DMS53 (cell line): ENCODE measurements at places on chromosomes 5 and 9.
A peak's percentile ranks its signal among the peaks of the same experiment; 100 is the strongest.

- DNase-seq: no peak
These were observed 37.5 kb upstream of the GFPT2 start for GRCh38 chr5:180390441-180391190.

DNA sequence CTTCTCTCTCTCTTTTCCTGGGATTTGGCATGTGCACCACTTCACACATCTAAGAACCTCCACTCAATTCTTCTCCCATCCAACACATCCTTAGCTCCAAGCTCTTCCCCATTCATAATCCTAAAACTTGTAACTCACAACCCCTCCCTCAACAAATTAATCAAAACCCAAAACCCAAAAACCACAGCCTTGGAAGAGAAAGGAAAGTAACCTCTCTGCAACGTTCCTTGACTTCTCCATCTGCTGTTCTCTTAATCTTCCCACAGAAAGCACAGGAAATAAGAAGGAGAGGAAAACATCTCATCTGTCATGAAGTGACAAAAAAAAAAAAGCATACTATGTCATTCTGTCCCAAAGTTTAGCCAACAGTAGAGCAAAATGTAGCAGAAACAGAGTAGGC lies 66.2 kb downstream of the DRD1 start:
- peak; percentile 49 for DNase-seq

DNA sequence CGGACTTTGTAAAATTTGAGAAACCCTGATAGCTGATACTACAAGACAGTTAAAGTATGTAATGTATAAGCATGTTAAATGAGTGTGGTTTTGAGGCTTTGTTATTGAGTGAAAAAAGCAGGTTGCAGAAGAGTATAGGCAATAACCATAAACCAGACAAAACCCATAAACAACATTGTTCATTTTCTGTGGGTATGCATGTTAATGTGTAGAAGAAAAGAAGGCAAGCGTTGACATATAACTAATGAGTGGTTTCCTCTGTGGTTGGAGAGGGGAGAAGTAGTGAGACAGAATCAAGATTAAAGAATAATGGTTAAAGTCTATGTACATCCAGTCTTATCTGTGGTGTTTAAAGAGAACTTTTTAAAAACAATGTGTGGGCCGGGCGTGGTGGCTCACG lies 26.2 kb downstream of the RAD23B start:
- DNase-seq: no peak

DNA sequence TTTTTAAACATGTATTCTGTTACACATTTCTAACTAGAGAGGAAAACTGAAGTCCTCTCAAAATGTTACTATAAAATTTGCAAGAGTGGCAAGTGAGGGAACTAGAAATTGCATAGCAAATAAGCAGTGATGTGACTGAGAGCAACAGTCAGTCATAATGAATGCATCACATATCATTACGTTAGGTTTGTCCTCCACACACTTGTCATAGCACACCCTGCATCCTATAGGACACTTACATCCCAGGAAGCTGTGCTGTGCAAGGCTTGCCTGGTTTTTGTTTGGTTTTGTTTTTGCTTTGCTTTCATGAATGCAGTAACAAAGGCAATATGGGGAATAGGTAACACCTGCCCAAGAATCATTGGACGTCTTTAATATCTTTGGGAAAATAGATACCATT lies 10.8 kb downstream of the NFIB start:
- DNase-seq: no peak

DNA sequence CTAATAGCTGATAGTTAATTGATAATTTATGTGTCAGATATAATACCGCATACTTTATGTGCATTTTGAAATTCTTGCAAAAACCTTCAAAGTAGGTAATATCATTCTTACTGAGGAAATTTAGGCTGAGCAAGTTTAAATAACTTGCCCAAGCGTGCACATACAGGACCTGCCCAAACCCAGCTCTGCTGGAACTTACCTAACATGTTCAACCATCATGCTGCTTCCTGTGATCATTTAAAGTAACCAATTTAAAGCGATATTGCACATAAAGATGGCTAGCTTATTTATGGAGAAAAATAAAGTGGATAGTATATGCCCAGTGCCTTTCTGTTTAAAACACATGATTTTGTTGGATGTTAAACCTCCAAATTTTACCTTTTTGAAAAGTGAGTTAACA lies 4.3 kb downstream of the FAM174A start:
- no peak for DNase-seq

DNA sequence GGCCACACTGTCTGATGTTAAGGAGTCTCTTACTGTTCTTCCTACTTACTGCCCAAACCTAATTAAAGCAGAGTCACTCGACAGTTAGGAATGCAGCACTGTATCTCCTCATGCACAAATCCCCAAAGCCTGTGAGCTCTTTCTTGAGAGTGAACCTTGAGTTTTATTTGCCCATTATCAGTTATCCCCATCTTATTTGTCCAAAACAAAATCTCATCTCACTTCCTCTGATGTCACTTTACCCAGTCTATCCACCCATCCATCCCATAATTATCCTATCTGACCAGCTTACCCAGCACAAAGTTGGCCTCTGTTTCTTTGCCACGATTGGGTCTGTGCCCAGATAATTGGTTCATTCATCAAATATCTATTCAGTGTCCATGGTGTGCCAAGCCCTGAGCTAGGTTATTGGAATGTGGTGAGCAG lies 250.8 kb downstream of the SLIT3 start:
- no peak for DNase-seq

GRCh38 chr9:85897848-85898247 lies 43.1 kb upstream of the NAA35 start:
- no peak for DNase-seq

GRCh38 chr5:164244-164643 lies 27.1 kb upstream of the LRRC14B start:
- DNase-seq: no peak

DNA sequence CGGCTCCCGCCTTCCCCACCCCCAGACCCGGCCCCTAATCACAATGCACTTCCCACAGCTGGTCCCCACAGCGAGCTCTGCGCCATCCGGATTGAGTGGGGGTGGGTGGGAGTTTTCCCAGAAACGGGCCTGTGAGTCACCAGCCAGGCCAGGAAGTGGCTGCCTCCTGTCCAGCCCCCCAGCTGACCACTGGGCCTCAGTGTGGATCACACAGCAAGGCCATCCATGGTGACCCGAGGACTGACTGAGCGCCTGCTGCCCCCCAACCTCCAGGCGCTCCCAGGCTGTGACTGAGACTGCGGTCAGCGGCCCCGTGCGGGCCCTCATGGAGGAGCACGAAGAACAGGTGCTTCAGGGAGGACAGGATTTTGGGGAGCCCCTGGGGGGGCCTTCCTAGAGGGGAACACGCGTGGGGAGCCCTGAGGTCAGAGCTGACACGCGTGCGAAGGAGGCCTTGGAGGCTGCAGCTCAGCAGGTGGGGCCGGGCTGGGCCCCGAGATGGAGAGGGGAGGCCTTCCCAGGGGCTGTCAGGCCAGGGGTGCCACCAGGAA lies 48.3 kb upstream of the EGFL7 start:
- no peak for DNase-seq

DNA sequence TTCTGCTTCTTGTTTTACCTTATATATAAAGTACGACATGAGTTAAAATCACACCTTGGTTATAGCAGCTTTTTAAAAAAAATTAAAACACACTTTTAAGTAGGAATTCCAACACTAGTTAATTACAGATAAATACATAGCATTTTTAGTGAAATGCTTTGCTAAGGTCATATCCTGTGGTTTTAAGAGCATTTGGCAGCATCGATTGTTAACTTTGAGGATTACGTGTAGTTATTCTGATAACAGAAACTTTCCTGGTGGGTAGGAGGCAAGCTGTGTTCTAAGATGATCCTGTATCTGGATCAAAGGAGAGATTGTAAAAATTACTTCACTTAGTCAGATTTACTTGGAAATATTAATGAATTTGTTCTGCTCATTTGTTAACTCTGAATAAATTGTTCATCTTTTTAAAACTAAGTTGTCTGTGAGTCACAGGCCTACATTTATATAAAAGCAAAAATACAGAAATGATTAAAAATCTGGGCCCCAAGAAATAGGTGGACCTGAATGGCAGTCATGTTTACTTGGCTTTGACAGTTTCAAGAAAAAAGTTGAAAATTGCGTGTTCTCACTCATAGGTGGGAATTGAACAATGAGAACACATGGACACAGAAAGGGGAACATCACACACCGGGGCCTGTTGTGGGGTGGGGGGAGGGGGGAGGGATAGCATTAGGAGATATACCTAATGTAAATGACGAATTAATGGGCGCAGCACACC lies 58.3 kb downstream of the TRIO start:
- no peak for DNase-seq

DNA sequence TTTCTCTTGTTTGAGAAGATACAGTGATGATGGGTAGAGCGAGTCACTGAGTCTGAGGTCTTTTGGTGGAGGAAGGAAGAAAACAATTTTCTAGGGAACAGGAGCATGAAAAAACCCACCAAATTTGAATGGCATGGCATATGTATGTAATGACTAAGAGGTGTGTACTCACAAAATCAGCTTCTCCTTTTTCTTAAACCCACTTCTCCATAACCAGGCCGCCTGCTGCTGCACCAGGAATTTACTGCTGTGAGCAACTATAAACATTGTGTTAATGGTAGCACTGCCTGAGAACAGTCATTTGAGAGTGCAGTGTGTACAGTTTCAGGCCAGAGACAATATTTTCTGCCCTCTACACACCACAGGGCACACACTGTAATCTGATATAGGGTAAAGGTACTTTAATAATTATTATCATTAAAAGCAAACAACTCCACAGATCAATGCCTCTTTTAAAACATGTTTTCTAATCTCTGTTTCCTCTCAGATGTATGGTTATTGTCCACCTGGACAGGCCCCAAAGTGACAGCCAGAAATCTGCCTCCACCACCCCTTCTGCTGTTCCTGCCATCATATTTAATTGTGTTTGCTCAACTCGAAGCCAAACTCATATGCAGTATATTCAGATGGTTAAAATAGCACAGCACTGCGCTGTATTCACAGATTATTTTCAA lies 241.6 kb downstream of the KIAA0825 start:
- peak; percentile 63 for DNase-seq

DNA sequence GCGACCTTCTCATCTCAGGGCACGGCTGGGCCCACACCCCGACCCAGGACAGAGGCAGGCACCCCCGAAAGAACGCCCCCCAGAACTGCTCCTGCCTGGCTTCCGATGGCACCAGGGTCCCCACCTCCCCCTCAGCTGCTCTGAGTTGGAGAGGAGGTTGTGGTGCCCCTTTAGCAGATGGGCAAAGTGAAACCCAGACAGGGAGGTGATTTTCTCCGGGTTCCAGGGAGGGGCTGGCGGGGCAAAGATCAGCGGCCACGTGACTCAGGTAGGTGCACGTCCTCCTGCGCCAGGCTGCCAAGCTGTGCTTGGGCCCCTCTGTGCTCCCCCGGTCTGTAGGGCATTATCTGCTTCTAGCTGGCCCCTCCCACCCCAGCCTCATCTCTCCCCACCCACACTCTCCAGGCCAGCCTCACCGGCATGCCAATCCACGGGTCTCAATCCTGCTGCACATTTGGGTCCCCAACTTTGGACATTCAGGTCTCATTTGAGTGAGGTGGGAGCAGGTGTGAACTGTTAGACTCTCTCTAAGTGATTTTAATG lies 85.1 kb upstream of the RAPGEF1 start:
- no peak for DNase-seq

GRCh38 chr5:156274453-156274852 lies 52.5 kb upstream of the SGCD start:
- no peak for DNase-seq

- DNase-seq: no peak
These were observed 141.2 kb upstream of the TBC1D2 start for GRCh38 chr9:98396656-98397055.

DNA sequence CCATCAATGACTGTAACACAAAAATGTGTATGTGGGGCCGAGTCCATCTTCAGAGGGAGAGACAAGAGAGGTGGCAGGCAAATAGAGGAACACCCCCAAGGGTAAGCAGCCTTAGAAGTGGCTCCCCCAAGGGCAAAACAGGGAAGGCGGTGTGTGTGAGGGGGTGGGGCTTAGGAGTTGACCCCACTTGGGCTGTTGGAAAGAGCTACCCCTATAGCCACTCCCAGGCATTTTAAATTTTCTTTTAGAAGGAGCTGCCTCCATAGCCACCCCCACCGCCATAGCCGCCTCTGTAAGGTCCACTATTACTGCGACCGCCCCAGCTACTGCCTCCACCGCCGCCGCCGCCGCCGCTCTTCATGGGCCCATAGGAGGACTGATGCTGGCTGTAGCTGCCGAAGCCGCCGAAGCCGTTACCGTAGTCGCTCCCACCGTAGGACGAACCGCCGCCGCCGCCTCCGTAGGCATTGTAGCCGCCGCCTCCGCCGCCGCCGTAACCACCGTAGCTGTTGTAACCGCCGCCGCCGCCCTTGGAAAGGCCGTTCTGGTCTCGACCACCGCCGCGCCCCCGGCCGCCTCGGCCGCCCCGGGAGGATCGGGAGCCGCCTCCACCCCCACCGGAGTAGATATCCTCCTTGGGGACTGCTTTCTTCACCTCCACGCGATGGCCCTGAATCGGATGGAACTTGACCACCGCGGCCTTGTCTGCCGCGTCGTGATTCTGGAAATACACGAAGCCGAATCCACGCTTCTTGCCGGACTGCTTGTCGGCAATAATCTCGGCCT lies 1.1 kb downstream of the HNRNPA0 start:
- DNase-seq: peak; percentile 62

GRCh38 chr5:172559004-172559932 lies 81.8 kb upstream of the NEURL1B start:
- no peak for DNase-seq

DNA sequence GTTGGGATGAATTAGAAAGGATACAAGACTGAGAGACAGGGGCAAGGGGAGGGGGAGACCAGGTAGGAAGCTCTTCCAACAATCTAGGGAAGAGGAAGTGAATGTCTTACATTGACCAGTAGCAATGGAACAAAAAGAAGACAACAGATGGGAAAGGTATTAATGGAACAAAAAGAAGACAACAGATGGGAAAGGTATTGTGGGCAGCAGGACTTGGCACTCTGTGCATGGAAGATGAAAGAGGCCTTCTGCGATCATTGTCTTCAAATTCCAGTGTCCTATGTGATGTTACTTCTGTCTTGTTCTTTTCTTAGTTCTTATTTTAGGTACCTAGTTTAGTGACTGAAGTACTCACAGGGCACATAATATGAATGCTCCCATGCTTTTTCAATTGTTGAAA lies 161.8 kb downstream of the PALM2AKAP2 start:
- DNase-seq: no peak

GRCh38 chr9:129285979-129286772 lies 108.1 kb upstream of the IER5L start:
- no peak for DNase-seq
